Colonic mucosa (tissue), 4 donors: ENCODE measurements at places on chromosomes 3 and 15. TPM values are rescaled to one million over a fixed set of nuclear protein-coding genes. Genes with fewer than 3 reads are reported as not detected.

SORD gene
- 44.2 TPM for total RNA-seq

ECE2 gene
- total RNA-seq: 0.37 TPM

ROPN1 gene
- 0.66 TPM for total RNA-seq

LRRN1 gene
- total RNA-seq: 0.74 TPM

CRYGS gene
- total RNA-seq: 2.6 TPM

SH2D7 gene
- 0.58 TPM for total RNA-seq

LRRC34 gene
- 0.77 TPM for total RNA-seq

MON1A gene
- total RNA-seq: 4.5 TPM

RTP1 gene
- total RNA-seq: not detected

HAPLN3 gene
- total RNA-seq: 3.6 TPM

CPLX3 gene
- not detected for total RNA-seq

NOX5 gene
- 0.05 TPM for total RNA-seq

GOLGA6L6 gene
- not detected for total RNA-seq

KNG1 gene
- total RNA-seq: 1.0 TPM

IL20RB gene
- 0.96 TPM for total RNA-seq
